ENCODE measurements at places on chromosomes 12 and 14.

GRCh38 chr12:107610021-107610859, 75.4 kb upstream of the PWP1 start:
- peak; percentile 26 for DNase-seq

- DNase-seq, result no peak
Observed at GRCh38 chr14:104593241-104593701, 11.3 kb downstream of the TMEM179 start.

DNA sequence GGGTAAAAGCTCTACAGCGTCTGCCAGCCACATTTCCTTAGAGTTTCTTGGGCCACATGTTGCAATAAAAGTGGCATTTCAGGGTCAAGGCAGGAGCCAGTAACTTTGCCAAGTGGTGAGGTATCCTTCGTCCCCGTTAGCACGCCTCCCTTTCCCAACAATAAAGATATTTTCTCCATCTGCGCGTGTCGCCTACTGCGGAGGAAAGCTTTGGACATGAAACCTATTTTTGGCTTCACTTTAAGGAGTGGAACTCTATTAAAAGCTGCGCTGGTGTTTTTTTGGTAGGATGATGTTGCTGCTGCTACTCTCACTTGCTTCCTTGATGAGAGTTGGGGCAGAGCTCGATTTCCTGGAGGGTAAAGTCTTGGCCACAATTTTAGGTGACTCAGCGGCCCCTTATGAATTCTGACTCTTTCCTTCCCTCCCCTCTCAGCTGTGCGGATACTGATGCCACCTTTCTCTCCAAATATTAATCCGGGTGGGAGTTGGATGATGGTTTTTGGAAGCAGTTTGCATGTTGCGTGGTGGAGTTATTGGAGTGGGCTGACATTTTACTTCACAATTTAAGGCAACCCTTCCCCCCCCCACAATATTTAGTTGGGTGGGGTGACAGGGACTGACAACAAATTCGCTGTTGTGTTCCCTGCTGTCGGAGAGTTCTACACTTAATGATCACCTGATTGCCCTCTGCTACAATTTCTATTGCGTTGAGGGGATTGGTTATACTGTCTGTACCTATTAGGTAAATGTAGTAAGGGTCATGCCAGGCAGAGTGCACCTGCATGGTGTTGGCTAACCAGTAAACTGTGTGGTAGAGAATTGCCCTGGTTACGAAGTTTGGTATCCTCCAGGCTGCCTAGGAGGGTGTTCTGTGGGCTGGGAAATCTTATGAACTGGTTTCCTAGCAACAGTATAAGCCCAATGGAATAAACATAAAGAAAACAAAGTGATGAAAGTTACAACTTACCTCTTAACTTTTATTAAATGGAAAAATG, 1.1 kb downstream of the CCDC91 start:
- DNase-seq, result peak; percentile 13

- no peak for DNase-seq
Observed at GRCh38 chr14:68195126-68195525, 375.5 kb downstream of the RAD51B start.

DNA sequence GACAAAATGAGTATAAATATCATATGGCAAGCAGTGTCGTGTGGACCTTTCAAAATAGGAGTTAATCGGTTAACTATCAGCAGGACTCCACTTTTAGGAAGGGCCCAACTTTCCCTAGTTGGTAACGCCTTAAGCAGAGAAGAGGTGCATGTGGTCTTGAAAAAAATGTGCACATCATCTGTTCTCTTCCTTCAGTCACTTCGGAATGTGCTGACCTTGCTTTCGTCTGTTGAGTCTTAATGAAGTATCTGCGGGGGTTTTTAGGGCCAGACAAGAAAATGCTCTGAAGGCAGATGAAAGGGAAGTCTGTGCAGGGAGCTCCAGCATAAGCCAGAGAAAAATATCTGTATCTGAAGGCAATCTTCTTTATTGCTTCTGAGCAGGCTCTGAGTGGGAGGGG, 185.2 kb downstream of the AEBP2 start:
- no peak for DNase-seq

DNA sequence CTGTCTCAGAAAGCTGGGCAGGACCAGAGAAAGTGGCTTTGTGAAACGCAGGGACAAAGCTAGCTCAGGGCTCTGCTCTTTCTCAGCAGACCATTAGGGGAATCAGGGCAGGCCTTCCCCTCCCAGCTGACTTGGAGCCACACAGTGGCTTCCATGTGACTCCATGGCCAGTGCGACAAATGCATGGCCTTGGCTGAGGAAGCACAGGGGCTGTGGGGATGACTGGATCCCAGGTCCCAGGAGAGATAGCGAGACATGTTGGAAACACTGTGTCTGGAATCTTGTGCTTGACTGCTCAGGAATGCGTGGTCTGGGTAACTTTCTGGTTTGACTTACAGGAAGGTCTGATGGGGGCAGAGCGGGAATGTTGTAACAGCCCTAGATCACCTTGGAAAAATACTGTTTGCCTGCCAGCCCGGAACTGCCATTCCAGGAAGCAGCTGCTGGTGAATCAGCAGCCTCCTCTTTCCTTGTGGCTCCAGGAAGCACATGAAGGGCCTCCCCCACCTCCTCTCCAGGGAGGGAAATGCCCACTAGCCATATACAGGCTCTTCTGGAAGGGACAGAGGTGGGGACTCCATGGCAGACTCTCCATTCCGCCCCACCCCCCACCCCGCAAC, 133.5 kb upstream of the HIF1A start:
- DNase-seq, result peak; percentile 58

DNA sequence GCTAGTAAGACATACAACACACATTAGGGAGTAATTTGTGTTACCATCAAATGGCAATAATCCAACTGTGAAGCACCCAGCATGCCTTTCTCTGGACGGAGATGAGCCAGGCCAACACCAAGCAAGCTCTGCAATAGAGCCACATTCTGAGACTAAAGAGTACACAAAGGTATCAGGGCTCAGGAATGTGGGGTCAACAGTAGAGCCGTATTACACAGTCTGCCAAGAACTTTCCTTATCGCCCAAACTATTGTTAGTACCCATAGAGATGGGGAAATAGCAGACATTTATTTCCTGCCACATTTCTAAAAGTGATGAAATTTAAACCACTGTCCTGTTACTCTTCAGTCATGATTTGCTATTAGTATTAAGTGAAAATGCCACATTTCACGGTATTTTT, 113.7 kb downstream of the BMP4 start:
- no peak for DNase-seq

DNA sequence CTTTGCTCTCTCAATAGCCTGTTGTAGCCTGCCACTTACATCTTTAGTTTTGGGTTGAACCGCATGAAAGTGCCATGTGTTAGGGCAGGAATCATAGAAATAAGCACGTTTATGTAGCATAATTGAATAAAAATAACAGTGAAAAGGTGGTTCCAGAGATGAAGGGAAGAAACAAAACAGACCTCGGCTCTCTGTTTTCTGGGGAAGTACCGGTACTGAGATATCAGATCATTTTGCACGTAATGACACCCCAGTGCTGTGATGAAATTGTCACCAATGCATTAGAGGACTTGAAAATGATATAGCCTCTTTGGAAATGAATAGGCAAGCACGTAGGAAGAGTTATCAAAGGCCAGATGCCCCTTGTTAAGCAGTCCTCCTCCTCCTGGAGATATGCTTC, 42.5 kb upstream of the DLK1 start:
- DNase-seq, result no peak

DNA sequence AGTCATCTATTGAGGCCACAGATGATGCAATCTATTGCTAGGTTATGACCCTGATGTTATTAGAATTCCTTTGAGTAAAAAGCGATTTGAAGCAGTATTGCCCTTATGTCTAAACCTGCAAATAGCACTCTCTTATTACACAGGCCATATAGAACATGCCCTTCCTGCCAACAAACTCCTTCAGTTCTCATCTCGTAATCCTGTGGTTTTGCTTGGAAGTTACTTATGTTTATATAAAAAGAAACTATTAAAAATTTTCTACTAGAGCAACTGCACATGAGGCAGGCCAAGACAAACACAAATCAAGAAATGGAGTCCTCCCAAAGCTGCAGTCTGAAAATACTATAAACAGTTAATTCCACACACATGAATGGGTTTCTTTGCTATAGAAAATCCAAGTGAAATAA, 1200.2 kb downstream of the LRFN5 start:
- no peak for DNase-seq

- no peak for DNase-seq
Observed at GRCh38 chr12:55963760-55964159, 2.1 kb downstream of the PMEL start.

- DNase-seq, result peak; percentile 63
Observed at GRCh38 chr12:5083955-5084849, 40.5 kb downstream of the KCNA5 start.

- DNase-seq, result no peak
Observed at GRCh38 chr12:88628856-88629509, 48.7 kb upstream of the KITLG start.

- DNase-seq, result peak; percentile 85
Observed at GRCh38 chr14:69049675-69050074, 70.6 kb upstream of the ACTN1 start.

DNA sequence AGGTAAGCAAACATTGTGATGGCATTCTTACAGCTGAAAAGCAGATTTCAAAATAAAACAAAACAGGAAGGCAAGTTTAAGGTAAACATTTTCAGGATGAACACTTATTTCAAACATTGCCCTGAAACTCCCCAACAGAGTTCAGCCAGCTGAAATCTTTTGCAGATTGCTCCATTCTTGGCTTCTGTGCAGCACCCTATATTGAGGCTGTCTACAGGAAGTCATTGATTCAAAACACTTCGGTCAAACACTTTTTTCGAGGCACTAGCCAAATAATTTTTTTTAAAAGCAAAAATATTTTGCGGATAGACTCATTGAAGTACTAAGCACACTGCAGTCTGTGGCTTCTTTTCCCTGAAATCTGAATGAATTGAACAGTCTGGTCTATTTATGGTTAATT, 318.1 kb upstream of the PDE3A start:
- DNase-seq, result no peak
